ENCODE measurements at places on chromosomes 16 and 17.
A peak's percentile ranks its signal among the peaks of the same experiment; 100 is the strongest.

- DNase-seq = no peak
Measured at GRCh38 chr16:3988011-3988410, 107.5 kb upstream of the CREBBP start.

DNA sequence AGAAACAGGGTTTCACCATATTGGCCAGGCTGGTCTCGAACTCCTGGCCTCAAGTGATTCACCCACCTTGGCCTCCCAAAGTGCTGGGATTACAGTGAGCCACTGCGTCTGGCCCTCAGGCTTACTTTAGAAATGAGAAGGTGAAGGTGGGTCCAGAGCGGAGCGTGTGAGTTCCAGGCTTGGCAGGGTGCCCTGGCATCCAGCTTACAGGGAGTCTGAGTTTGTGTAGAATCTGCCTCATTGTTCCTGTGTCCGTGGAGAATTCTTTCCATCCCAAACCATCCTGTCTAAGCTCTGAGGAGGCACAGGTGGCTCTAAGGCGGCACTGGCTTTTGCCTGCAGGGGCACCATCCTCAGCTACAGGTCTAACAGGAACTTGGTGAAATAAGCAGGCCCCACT lies 50.6 kb downstream of the RAB11FIP3 start:
- no peak for DNase-seq

DNA sequence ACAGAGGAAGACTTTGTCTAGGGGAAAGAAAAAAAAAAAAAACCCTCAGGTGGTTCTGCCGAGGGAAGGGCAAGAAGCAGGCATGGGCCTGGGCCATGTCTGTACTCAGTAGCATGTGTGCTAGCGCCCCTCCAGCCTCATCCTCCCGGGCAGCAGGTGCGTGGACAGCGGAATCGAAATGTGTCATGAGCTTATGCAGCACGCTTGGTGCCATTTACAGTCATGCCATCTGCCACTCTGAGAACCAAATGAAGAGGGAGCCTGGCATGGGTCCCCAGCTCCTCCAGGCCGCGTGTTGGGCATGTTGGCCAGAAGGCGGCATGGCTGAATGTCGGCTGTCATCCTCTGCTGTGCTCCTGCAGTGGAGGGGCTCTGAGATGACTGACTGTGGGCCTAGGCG lies 31.4 kb downstream of the CRAMP1 start:
- no peak for DNase-seq

GRCh38 chr17:71921796-71922195 lies 199.0 kb upstream of the SOX9 start:
- peak; percentile 18 for DNase-seq

DNA sequence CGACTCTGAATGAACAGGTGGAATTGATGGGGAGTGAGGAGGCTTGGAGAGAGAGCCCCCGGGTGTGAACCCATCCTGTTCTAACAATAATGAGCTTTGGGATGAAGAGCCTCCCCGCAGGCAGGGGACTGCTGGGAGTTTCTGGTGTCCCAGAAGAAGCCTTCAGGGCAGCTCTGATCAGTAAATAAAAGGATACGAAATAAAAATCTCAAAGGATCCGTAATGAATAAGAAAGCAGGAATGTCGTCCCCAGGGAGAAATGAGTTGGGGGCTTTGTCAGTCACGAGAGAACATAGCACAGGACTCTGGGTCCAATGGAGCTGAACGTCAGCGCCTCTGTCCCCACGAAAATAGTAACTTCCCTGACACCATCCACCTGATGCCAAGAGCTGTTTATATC lies 113.4 kb downstream of the PITPNC1 start:
- DNase-seq = no peak

GRCh38 chr17:71320009-71320796 lies 800.6 kb upstream of the SOX9 start:
- DNase-seq = no peak

DNA sequence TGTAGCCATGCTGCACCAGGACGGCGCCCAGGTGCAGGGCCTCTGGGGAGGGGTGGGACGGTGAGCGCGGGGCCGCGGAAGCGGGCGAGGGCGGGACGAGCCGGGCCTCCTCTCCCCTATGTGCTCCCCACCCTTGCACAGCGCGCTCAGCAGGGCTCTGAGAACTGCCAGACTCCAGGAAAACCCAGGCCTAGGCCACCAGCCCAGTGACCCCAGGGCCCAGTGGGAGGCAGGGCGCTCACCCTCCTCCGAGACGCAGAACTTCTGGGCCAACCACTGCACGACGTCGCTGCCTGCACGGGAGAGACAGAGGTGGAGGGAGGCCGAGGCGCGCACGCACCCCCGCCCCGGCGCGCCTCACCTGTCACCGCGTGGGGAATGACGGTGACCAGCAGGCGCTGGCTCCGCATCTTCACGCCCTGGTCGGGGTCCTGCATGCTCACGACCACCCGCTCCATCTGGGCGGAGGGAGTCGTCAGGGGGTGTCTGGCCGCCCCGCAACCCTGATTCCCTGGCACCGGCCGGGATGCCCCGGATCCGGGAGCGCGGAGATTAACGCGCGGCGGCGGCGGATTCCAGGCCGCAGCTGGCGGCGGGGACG lies 603 bp downstream of the RGS11 start:
- no peak for DNase-seq

DNA sequence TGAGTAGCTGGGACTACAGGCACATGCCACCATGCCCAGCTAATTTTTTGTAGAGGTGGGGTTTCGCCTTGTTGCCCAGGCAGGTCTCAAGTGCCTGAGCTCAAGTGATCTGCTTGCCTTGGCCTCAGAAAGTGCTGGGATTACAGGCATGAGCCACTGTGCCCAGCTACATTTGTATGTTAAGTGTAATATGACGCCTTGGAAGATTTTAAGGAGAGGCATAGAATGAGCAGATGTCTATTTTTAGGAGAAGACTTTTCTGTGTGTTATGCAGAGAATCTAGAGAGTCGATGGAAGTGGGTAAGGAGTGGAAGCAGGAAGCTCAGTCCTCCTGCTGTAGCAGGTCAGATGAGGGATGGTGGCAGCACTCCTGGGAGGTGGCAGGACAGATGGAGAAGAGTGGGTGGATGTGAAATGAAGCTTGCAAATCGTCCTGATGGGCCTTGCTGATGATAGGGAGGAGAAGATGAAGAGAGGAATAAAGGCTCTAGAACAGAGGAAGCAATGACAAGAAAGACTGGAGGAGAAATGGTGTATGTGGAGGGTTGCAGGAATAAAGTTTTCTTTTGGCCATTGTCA lies 125.3 kb downstream of the SHISA6 start:
- no peak for DNase-seq

- no peak for DNase-seq
Measured at GRCh38 chr16:89020068-89020924, 43.3 kb upstream of the CBFA2T3 start.

DNA sequence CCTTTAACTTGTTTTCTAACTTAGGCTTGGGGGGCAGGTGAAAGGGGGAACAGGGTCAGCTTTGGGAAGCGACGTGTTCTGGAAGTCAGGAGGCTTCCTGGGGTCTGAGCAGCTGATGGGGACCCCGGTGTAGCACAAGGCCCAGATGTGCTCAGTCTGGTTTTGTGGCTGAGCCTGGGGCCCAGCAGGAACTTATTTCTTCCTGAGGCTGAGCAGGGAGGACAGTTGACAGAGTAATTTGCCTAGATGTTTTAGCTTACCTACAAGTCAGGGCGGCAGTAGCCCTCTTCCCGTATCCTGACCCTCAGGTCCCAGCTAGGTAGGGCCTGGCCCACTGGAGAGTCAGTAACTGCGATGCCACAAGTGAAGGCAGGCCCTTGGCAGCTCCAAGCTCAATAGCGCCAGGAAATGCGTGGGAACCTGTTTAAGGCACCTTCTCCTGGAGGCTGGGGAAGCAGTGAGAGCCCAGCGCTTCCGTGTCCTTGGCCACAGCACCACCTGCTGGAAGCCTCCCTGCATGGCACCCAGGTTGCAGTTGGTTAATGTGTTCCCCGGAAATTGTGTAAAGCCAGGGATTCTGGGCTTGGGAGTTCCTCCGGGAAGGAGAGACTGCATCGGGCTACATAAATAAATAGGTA lies 5.2 kb downstream of the CCR7 start:
- DNase-seq = peak; percentile 91
